ENCODE measurements at places on chromosomes 16 and 17. TPM values are rescaled to one million over a fixed set of nuclear protein-coding genes. Genes with fewer than 3 reads are reported as not detected.
A peak's percentile ranks its signal among the peaks of the same experiment; 100 is the strongest.

- DNase-seq, result no peak
These were observed 57.0 kb upstream of the TNRC6C start for GRCh38 chr17:77901481-77901880.

DNA sequence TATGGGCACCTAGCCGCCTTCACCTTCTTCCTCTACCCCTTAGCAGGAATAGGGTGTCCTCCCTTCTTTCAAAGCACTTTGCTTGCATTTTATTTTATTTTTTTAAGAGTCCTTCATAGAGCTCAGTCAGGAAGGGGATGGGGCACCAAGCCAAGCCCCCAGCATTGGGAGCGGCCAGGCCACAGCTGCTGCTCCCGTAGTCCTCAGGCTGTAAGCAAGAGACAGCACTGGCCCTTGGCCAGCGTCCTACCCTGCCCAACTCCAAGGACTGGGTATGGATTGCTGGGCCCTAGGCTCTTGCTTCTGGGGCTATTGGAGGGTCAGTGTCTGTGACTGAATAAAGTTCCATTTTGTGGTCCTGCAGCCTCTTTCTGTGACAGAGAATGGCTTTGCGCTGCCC, 4.6 kb downstream of the TMUB2 start:
- DNase-seq, result no peak

DNA sequence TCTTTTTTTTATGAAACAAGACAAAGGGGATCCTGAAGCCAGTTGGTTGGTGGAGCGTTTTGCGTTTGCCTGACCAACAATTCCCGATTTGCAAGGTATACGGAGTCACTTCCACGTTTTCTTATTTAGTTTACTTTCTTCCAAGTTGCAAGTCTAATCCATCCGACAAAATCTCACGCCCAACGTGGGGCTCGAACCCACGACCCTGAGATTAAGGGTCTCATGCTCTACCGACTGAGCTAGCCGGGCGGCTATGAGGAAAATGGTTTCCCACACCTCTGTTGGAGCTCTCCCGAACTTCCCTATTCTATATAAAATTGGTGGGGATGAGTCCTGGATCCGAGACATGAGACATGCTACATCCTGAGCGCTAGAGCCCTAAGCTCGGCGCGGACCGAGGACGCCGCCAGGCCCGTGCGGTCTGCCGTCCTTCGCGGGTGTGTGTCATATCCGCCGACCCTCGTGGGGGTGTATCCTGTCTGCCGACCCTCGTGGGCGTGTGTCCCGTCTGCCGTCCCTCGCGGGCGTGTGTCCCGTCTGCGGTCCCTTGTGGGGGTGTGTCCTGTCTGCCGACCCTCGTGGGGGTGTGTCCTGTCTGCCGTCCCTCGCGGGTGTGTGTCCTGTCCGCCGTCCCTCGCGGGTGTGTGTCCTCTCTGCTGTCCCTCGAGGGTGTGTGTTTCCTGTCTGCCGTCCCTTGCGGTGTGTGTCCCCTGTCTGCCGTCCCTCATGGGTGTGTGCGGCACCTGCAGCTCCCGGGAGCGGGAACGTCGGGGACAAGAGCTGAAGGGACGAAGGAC, 22.6 kb downstream of the ZNF213 start:
- peak; percentile 90 for DNase-seq

DNA sequence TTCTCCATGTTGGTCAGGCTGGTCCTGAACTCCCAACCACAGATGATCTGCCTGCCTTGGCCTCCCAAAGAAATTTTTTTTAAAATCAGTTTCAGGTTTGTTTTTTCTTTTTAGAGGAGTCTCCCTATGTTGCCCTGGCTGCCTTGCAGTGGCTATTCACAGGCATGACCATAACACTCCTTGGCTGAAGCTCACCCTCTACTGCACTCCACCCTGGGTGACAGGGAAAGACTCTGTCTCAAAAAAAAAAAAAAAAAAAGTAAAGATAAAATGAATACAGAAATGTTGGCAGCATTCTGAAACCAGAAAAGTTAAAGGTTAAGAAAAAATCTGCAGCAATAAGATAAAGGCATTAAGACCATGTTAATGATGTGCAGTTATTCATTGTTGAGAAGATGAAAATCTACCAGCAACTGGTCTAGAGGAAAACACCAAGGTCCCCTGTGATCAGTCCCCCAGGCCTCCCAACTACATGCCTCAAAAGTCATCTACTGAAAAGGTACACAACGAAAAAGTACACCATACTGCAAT, 15.1 kb downstream of the YWHAE start:
- no peak for DNase-seq

- peak; percentile 32 for DNase-seq
These were observed 28.5 kb downstream of the MAF start for GRCh38 chr16:79571903-79572535.

- peak; percentile 89 for DNase-seq
These were observed 1.4 kb downstream of the PHF23 start for GRCh38 chr17:7237761-7238419.

DNA sequence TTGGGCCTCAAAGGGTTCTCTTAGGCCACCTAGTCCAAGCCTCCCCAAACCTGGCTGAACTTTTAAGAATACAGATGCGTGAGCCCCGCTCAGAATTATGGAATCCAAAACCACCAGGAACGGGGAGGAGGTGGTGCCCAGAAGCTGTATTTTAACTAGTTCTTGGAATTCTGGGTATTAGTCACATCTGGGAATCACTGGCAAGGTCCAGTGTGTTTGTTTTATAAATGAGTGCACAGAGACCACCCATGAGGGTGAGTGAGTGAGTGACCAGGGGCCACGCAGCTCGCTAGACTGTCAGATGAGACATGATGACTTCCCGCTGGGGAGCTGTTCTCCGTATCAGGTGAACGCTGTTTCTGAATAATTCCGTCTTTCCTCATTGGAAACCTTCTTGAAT, 14.2 kb downstream of the KLHL36 start:
- no peak for DNase-seq

GRCh38 chr17:56152874-56153602, at the start of gene ANKFN1:
Gene ANKFN1 (plus strand): TSS chr17:56153475. CDS start chr17:56212668, 59,193 bp downstream.
- no peak for DNase-seq

GRCh38 chr17:32755045-32755805, 121.7 kb downstream of the MYO1D start:
- no peak for DNase-seq

DNA sequence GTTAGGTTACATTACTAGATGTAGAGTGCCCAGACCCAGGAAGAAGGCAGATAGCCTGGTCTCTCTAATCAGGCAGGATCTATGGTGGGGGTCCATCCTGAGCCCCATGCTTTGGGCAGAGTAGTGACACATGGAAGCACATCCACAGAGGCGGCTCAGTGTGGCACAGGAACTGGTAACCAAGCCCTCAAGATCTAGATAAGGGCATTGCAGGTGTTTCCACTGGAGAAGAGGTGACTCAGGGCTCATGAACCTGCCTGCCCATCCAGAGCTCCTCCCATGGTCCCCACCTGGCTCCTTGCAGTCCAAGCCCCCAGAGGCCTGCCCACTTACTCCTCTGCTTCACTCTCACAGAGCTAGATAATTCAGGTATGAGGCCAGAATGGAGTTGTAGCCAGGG, 62.0 kb upstream of the TMEM132E start:
- no peak for DNase-seq

- no peak for DNase-seq
These were observed 36.2 kb downstream of the YPEL2 start for GRCh38 chr17:59367657-59368045.

GRCh38 chr17:48554412-48555257, 9.7 kb upstream of the HOXB2 start:
- DNase-seq, result no peak

DNA sequence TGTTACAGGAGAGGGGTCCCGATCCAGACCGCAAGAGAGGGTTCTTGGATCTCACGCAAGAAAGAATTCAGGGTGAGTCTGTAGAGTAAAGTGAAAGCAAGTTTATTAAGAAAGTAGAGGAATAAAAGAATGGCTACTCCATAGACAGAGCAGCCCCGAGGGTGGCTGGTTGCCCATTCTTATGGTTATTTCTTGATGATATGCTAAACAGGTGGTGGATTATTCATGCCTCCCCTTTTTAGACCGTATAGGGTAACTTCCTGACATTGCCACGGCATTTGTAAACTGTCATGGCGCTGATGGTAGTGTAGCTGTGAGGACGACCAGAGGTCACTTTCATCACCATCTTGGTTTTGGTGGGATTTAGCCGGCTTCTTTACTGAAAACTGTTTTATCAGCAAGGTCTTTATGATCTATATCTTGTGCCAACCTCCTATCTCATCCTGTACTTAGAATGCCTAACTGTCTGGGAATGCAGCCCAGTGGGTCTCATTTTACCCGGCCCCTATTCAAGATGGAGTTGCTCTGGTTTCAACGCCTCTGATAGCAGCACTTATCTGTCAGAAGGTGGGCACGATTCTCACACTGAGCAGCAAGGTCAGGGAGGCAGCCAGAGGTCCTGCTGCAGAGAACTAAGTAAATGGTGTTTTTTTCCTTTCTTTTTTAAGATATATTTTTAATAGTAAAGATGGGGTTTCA, 26.5 kb upstream of the XYLT2 start:
- DNase-seq, result no peak

DNA sequence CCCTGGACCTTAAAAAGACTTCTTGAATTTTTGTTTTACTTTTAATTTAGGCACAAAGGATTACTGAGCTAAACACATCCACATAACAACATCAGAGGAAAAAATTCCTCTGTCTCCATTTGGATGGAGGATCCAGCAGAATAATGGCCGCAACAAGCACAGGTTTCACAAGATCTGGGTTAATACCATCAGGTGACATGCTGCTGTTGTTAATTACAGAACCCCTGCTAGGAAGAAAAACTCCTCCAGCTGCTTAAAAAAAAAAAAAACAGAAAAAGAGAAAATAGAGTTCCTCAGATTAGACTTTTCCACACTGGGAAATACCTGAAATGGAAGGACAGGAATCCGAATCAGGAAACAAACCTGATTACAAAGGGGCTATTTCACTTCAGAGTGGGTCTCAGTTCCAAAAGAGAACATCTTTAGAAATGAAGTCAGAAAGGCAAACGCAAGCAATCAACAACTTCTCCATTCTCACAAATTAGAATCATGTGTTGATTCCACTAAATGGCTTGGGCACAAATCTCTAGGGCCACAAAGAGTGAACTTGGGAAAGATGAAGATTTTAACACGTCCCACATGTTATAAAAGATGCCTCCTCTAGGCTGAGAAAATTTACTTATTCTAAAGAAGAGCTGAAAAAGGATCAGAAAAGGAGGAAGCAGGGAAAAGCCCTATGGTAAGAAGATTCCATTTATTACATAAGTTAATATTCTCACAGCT, 44.0 kb downstream of the SPOP start:
- DNase-seq, result no peak

DNA sequence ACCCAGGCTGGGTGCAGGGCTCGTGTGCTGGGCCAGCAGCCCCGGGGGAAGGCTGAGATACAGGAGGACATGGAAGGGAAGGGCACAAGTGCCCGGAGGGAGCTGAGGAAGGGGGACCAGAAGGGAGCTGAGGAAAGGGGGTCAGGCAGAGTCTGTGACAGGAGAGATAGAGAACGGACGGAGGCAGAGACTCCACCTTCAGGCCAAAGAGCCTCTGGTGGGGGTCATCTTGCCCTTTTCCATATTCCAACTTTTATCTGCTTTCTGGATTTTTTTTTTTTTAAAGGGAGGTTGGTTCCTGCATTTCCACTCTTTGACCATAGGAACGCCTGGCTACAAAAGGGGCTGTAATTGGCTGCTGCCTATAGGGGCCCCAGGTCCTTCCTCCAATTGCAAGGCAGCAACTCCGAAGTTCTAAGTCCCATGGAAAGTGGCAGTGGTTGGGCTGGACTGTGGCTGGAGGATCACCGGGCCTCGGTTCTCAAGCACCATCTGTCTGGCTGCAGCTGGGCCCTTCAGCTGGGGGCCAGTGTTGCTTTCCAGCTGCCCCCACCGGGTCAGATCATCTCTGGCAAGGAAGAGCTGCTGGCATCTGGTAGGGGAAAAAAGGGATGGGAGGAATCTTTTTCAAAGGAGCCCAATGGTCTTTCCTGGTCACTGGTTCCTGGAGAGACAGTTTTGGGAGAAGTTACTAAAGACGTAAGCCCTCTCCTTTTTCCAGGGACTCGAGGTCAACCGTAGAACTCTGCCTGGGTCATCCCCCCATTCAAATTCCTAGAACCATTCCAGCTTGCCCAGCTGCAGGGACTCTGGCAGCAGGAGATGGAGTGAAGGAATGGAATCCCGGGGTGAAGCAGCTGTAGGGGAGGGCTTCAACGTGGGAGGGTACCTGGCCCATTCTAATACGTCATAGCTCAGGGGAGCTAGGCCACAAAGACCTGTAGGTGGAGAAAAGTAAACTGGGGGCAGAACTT, 13.1 kb upstream of the MRPS23 start:
- no peak for DNase-seq

GRCh38 chr17:79667746-79668145, 56.9 kb upstream of the RBFOX3 start:
- DNase-seq, result no peak

DNA sequence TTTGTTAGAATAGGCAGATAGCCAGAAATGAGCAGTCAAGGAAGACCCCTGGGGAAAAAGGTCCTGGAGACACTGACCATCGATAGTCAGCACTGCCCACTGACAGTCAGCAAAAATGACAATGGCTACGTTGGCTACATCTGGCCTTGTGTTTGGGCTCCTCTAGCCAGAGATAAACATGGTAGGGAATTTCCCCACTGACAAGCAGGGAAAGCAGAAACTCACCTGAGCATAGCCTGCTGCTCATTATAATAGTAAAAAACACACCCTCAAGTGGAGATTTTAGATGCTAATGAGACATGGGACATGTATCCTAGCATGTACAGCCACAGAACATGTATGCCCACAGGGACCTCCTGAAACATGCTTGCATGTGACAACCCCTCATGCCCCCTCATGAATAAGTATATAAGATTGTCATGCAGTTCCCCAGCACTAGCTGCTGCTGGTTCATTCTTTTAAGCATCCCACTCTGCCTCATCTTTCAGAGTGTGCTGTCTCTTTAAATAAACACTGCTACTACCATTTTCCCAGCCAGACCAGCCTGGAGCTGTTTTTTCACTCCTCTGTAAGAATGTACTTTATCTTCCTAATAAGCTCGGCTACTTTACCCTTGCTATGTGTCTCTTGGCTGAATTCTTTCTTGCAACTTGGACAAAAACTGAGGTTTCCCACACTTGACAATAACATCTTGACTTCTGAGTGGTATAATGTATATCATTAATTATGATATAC, 550.1 kb upstream of the CDH8 start:
- DNase-seq, result no peak

The CSF3 gene
- not detected for total RNA-seq

The TMC8 gene
- total RNA-seq, result 3.1 TPM

The TMC5 gene
- total RNA-seq, result 2.1 TPM

The SRSF2 gene
- 410 TPM for total RNA-seq

The CCL1 gene
- not detected for total RNA-seq

The HOXB8 gene
- not detected for total RNA-seq

The EIF4A3 gene
- total RNA-seq, result 160 TPM

The KRTAP1-1 gene
- not detected for total RNA-seq

The ABCC6 gene
- total RNA-seq, result 1.8 TPM

The UBN1 gene
- total RNA-seq, result 35.1 TPM

Measured in WTC11 (cell line).